ENCODE measurements at places on chromosomes 4 and X.

DNA sequence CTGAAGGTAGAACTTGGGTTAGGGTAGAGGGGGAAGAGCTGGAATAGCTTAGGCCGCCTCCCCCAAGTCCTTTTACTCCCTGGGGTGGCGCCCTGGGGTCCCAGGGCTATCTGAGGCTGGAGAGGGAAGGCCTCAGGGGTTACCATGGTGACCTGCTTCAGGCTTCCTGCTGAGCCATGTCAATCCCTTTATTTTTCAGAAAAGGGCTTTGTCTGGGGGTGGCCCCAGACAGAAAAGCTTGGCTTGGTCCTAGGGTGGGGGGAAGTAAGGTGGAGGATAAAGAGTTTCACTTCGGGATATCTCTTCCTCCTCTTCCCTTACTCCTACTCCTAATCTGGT lies 6.3 kb downstream of the EFNB1 start:
- DNase-seq = no peak

DNA sequence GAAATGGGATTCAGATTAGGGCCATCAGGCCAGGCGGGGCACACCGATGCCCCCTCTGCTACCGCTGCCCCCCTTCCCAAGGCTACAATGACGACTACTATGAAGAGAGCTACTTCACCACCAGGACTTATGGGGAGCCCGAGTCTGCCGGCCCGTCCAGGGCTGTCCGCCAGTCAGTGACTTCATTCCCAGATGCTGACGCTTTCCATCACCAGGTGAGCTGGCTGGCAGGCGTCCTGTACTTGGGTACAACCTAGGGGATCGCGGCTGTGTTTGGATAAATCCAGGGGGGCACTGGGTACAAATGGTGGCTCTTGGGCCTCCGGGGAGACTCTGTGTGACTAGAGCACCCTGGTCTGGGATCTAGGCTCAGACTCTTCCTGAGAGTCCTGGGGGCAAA lies 1.1 kb downstream of the EMD start:
- DNase-seq = no peak

DNA sequence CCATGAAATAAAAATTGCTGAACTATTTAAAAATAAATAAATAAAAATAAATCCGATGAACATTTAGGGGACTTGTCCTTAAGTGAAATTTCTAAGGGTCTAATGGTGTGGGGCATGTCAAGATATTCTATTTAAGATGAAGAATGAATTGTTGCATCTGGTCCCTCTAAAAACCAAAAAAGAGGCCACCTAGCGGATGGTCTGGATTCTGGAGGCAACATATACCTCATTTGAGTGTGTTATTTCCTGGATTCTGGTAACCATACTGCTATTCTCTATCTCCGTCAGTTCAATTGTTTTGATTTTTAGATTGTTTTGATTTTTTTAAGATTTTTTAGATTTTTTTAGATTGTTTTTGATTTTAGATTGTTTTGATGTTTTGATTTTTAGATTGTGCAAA lies 28.3 kb downstream of the AGTR2 start:
- peak; percentile 31 for DNase-seq

DNA sequence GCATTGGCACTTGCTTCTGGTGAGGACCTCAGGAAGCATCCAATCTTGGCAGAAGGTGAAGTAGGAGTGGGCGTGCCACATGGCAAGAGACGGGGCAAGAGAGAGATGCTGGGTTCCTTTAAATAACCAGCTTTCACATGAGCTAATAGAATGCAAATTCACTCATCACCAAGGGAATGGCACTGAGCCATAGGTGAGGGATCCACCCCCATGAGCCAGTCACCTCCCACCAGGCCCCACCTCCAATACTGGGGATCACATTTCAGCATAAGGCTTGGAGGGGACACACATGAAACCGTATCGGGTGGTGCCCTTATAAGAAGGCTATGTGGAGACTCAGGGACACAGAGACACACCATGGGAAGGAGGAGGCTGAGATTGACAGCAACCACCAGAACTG lies 140.0 kb upstream of the MSX1 start:
- no peak for DNase-seq

GRCh38 chrX:41352329-41352838 lies 18.4 kb downstream of the DDX3X start:
- peak; percentile 46 for DNase-seq

- no peak for DNase-seq
Measured at GRCh38 chr4:5469151-5469775, 239.1 kb downstream of the EVC2 start.

DNA sequence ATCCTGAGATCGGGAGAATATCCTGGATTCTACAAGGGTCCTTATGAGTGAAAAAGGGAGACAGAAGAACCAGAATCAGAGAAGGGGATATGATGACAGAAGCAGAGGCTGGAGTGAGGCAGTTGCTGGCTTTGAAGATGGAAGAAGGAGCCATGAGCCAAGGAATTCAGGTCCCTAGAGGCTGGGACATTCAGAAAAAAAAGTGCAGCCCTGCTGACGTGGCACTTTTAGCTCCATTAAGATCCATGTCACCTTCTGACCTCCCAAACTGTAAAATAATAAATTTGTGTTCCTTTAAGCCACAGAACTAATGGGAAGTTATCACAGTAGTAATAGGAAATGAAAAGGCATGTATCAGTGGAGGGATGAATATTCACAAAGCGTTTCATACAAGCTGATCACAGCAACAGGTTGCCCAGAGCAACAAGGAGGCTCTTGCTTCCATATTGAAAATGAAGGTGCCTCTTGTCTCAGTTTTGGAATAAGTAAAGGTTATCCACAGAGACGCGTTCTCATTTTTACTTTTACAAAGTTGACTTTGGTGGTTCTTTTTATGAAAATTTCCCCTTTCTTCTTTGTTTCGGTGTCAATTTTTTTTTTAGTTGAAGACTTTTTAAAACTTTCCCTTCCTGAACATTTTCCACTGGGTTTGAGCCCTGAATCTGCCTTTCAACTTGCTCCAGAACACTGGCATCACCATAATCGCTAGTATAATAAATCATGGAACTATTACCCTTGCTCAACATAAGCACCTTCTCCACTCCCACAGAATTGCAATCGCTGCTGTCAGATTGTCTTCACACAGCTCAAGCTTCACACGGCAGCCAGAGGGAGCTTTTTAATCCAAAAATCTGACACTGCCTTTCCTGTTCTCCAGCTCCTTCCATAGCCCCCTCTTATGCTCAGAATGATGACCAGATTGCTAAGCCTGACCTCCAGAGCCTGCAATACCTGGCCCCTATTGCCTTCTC lies 127.6 kb upstream of the RBPJ start:
- DNase-seq = peak; percentile 12

GRCh38 chrX:24153178-24153795 lies 3.8 kb downstream of the ZFX start:
- DNase-seq = peak; percentile 19

DNA sequence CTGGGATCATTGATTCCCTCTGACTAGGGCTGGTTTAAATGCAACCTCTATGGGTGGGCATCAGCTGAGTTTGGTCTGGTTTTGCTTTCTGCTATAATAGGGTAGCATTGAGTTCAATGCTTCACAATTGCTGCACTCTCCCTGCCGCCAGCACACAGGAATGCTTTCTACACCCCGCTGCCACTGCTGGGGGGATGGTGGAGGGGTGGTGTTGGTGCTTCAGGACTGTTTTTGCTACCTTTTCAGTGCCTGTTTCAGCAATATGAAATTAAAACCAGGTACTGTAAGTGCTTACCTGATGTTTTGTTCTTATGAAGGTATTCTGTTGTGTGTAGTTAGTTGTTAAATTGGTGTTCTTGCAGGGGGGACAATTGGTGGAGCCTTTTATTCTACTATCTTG lies 67.7 kb downstream of the GNL3L start:
- DNase-seq = no peak

- no peak for DNase-seq
Measured at GRCh38 chr4:37995981-37996775, 36.0 kb downstream of the PTTG2 start.

DNA sequence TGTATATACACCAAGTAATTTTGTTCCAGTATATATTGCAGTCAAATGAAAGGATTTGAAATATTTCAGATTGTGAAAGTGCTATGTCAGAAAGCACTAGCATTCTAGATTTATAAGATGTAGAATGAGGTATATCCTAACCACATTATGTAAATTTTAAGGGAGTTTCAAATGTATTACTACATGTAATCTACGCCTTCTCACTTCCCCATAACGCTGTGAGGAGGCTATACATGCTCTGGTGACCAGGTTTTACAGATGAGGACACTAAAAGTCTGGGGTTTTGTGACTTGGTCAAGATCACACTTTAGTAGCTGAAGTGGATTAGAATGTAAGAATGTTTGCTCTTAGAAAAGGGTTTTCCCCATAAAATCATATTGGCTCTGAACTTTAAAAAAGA lies 8.1 kb downstream of the ENPEP start:
- peak; percentile 54 for DNase-seq

DNA sequence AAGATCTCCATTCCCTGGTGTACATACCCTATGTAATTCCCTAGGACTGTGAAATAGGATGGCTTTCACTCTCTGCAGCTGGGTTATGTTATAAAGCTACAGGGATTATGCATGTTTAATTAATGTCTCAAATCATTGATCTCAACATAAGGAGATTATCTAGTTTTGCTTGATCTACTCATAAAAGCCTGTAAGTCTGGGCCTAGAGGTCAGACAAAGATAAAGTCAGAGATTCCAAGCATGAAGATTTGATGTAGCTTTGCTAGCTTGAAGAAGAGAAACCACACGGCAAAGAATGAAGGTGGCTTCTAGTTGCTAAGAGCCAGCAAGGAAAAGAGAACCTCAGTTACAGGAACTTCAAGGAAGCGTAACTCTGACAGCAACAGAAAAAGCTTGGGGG lies 456.9 kb downstream of the CCSER1 start:
- no peak for DNase-seq

GRCh38 chr4:186307497-186307896 lies 41.5 kb downstream of the F11 start:
- DNase-seq = no peak

DNA sequence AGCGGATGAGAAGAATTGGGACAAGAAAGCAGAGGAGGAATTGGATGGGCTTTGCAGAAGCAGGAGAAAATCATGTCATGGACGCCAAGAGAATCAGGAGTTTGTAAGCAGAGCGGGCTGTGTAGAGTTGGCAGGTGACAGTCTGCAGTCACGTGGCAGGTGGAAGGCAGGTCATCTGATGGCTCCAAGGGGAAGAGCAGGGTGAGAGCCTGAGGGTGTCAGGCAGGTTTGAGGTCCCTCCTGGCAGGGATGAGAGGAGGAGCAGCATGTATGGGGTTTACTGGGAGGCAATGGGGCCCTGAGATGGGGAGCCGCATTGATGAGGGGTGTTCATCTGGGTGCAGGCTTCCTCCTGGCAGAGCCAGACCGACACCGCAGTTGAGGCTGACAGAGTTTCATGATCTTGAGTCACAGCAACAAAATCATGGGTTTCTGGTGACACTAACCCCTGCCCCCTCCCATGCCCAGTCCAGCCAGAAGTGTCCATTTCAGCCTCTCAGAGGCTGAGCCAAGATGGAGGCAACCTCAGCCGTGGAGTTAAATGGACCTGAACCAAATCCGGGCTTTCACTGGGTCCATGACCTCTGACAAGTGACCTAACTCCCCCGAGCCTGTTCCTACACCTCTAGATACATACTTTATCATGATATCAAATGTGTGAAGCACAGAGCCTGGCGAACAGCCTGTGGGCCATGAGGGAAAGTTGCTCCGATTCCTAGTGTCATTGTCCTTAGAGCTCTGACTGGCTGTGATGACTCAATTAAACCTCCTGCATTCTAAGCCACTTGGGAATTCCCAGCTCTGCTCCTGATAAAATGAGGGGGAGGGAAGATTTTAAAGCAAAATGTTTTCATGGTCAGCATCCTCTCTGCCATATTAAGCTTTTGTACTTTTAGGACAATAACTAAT lies 36.1 kb downstream of the EVC start:
- no peak for DNase-seq

- DNase-seq = peak; percentile 32
Measured at GRCh38 chr4:184751585-184751956, 17.7 kb upstream of the CENPU start.

DNA sequence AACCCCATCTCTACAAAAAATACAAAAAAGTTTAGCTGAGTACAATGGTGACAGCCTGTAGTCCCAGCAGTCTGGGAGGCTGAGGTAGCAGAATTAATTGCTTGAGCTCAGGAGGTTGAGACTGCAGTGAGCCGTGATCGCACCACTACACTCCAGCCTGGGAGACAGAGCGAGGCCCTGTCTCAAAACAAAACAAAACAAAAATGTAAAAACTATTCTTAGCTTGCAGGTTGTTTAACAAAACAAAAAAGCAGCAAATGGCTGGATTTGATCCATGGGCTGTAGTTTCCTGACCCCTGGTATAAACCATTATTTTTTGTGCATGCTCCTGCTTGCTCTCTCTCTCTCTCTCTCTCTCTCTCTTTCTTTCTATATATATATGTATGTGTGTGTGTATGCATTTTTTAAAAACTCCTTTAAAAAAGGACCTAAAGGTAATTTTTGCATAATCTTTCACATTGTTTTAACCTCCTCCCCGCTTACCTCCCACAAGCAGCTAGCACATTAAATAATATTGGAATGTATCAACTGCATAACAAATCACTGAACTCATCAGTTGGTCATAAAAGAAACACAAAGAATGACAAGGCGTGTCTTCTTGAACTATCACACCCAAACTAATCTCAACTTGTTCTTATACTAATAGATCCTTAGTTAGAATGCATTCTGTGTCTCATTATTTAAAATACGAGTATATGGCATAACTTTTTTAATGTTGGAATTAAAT lies 4.8 kb downstream of the AREG start:
- no peak for DNase-seq

DNA sequence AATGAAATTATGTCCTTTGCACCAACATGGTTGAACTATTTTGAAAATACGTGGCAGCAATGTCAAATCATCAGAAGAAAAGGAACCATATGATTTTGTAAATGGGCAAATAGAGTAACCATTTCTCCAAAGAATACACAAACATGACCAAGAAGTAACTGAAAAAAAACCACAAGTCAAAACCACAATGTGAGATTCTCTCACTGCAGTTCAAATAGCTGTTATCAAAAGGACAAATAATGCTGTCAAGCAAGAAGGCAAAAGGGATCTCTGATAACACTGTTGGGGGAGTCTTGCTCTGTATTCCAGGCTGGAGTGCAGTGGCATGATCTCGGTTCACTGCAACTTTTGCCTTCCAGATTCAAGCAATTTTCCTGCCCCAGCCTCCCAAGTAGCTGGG lies 280.8 kb upstream of the ZCCHC13 start:
- peak; percentile 80 for DNase-seq

GRCh38 chrX:18045436-18045835 lies 175.2 kb downstream of the BEND2 start:
- DNase-seq = no peak

DNA sequence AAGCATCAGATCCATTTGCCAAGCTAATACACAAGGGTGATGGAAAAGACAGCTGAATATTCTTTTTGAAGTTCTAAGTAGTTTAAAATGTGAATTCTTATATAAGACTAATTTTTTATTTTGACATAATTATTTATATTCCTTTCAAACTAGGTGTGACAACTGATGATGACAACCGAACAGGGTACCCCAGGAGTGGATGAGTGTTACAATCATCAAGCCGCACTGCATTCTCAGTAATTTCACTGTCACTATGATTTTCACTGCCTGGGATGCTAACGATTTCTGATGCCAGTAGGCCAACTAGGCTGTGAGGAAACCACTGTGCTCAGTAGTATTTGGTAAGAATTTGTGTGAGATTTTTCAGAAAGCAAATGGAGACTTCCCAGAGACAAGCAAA lies 317.5 kb downstream of the ARAP2 start:
- DNase-seq = no peak

- DNase-seq = no peak
Measured at GRCh38 chr4:174847801-174848427, 18.9 kb upstream of the GLRA3 start.
